ENCODE measurements at places on chromosomes 5 and 9.

GRCh38 chr9:133122935-133123611 is 2.0 kb upstream of the RALGDS start:
- DNase-seq, result no peak

GRCh38 chr5:138716456-138716924 is 36.7 kb upstream of the CTNNA1 start:
- no peak for DNase-seq

DNA sequence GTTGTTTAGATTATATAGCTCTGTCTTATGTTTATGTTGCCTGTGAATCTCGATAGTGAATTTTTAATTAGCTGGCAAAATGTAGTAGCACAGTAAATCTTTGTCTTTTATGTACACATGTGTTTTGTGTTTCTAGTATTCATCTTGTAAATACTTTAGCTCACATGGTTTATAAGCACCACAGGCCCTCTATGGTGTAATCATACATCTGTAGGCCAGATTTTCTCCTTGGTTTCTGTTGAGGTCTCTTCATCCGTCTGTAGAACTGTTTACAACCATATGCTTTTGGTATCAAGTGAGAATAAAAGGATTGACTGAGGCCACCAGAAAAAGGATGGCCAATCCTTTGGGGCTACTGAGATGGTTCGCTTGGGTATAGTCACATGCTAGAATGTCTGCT is 45.0 kb downstream of the PRR16 start:
- no peak for DNase-seq

- DNase-seq, result no peak
Observed at GRCh38 chr9:84609779-84610178, 59.8 kb upstream of the NTRK2 start.

DNA sequence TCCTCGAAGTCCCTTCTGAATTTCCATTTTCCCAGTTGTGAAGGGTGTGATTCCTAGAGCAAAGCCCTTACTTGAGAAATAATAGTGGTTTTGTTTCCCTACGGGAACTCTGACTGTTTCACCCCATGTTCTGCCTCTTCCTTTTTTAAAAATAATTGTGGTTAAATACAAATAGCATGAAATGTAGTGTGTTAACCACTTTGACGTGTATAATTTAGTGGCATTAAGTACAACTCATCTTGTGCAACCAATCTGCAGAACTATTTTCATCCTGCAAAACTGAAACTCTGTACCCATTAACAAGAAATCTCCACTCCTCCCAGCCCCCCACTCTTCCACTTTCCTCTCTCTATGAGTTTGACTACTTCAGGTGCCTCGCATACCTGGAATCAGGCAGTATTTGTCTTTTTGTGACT is 35.6 kb upstream of the HAND1 start:
- no peak for DNase-seq

DNA sequence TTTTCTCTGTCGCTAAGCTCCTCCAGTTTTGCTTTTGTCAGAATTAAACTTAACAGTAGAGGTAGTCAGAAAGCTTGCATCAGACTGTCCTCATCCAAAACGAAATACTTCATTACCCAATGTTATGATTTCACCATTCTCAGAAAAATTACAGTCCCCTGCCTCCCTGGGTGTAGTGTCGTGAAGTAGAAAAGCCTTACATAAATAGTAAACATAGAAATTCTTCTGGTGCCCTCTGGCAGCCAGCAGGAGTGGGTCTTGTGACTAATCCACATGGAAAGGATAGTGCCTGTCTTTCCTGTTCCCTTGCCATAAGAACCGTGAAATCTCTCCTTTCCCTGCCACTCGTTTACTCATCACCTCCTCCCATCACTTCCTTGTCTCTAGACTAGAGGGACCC is 230.6 kb downstream of the GNA14 start:
- no peak for DNase-seq

DNA sequence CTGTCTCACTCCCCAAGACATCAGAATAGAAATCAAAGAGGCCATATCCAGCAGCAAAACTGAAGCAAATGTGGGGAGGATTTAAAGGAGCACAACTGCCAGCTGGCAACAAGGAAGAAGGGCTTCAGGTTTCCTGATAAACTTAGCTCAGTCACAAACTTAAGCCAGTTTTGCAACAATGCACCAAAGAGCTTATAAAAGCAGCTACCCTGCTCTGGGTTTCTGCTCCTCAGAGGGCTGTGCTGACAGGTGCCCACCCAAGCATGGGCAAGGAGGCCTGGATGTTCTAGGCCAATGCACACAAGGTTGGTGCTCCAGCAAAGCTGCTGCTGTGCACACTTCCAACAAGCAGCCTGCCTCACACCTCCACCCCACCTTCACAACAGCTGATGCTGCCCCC is 132.9 kb downstream of the SIL1 start:
- no peak for DNase-seq

- no peak for DNase-seq
Observed at GRCh38 chr5:73119451-73120157, 771 bp upstream of the TMEM171 start.

DNA sequence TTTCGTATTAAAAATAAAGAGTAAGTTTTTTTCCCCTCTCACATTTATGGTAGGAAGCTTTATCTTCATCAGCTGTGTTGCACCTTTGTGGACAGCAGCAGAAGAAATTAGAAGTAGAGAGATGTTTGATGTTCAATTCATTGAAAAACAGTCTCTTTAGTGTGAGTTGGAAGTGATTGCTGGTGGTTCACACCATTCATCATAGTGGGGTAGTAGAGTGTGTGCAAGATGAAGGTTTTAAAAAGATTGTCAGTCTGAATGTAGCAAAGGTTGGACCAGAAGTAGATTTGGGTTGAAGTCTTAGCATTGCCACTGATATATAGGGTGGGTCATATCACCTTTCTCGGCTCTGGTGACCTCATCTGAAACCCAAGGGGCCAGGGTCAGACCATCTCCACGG is 10.4 kb downstream of the ARHGEF28 start:
- DNase-seq, result no peak

- peak; percentile 86 for DNase-seq
Observed at GRCh38 chr9:99823681-99824377, 2.1 kb downstream of the NR4A3 start.

GRCh38 chr5:161420521-161420920 is 126.0 kb downstream of the GABRB2 start:
- DNase-seq, result no peak

DNA sequence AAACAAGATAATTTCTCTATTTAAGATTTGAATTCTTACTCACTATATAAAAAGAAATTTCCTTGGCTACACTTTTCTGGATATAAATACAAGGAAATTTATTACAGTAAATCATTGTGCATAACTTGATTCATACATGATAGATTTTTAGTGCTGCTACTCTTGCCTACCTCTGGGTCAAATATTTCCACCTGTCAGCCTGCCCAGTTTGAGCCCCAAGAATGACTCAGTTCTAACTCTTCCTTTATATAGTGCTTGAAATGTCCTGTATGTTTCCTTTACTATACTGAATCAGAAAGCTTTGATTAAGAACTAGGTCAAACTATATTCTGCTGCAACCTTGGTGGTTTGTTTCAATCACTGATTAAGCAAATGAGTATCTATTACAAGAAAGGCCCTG is 147.4 kb upstream of the FTMT start:
- DNase-seq, result no peak

GRCh38 chr5:17928581-17928981 is 294.3 kb downstream of the TAF11L14 start:
- no peak for DNase-seq

GRCh38 chr9:34430843-34431437 is 27.4 kb downstream of the FAM219A start:
- DNase-seq, result no peak

- DNase-seq, result no peak
Observed at GRCh38 chr9:92035146-92035545, 80.1 kb downstream of the SPTLC1 start.

GRCh38 chr5:173622183-173623047 is 6.0 kb upstream of the BOD1 start:
- DNase-seq, result no peak

DNA sequence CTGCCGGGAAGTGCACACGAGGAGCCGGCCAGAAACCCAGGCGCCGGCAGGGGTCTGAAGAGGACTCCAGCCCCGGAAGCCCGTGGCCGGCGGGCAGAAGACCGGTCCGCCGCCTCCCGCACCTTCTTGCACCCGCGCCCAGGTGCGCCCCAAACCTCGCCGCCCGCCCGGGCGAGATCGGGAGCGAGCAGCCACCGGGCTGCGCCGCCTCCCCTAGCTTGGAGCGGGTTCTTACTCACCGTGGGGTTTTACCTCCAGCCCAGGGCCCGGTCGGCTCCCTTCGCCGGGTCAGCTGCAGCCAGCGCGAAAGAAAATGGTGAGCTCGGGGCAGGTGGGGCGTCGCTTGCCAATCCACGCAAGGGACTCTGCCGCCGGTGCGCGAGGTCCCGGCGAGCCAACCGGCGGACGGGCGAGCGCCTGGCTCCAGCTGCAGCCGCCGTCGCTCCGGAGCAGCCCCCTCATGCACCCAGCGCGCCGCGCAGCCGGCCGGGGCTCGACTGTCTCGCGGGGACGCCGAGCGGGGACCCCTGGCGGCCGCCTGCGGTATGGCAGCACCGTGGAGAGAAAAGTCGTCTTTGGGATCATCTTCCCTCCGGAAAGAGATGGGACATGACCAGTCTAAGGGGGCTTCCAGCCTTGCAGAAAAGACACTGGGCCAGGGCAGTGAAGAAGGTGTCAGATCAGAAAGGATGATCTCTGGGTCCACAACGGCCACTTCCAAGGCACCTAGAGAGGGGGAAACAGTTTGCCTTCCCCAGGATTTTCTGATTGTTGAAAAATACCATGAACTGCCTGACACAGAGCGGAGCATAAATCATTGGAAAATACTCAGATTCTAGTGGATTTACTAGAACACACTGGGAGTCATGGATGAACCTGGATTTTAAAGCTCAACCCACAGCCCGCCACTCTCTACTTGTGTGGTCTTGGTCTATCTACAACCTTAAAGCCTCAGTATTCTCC is at the start of gene MOB3B:
TSS of gene MOB3B (minus strand) at position 499 of the 963 bp plus-strand sequence. CDS start 74,264 bp downstream, outside the sequence.
- DNase-seq, result peak; percentile 76

- DNase-seq, result no peak
Observed at GRCh38 chr5:1010181-1010510, 1.5 kb downstream of the NKD2 start.

DNA sequence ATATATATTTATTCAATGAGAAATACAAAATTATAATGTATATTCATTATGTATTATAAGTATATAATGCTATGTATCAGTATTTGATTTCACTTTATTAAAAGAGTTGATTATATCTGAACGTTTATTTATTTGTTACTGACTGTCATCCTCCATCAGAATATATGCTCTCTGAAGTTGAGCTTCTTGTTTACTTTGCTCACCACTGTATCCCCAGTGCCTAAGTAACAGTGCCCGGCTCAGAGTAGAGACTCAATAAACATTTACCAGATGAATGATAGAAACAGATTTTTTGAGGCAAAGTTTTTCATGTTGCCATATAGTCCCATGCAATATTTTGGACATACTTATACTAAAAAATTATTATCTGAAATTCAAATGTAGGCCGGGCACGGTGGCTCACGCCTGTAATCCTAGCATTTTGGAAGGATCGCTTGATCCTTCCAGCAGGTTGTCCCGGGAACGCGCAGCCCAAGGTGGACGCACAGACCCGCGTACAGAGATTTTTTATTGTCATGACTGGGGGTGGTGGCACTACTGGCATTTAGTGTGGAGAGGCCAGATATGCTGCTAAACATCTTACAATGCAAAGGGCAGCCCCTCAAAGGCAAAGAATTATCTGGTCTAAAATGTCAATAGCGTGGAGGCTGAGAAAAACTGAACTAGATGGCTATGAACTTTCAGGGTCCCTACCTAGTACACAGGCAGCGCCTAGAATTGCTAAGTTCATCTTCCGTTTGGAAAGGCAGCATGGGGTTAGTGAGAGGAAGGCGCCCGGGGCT is 761 bp upstream of the DNAJC25 start:
- no peak for DNase-seq

DNA sequence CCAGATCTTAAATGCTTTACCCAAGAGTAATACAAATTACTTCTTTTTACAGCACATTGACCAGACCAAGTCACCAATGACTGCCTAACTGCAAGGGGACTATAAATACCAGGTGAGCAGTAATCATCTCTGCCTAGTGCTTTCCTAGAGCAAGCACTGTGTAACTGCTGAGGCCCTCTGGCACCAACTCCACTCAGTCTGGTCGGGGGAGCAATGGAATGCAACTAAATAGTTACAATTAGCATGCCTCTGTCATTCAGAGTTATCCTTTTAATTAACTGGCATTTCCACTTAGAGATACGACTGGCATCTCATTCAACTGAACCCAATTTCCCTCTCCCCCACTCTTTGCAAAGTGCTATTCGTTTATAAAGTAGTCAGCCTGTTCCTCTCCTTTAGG is 1309.1 kb upstream of the DMAC1 start:
- DNase-seq, result no peak

GRCh38 chr5:31921852-31922305 is 252.2 kb downstream of the GOLPH3 start:
- no peak for DNase-seq

Data from stimulated activated CD4-positive, alpha-beta T cell treated with anti-CD3 and anti-CD28 coated beads, Interleukin-1b, Interleukin-23, amount 100 ng/mL, for 4 hours (primary cell).